Hepatocyte (in vitro differentiated cells): ENCODE measurements at places on chromosomes 11 and 22.
A peak's percentile ranks its signal among the peaks of the same experiment; 100 is the strongest.

DNA sequence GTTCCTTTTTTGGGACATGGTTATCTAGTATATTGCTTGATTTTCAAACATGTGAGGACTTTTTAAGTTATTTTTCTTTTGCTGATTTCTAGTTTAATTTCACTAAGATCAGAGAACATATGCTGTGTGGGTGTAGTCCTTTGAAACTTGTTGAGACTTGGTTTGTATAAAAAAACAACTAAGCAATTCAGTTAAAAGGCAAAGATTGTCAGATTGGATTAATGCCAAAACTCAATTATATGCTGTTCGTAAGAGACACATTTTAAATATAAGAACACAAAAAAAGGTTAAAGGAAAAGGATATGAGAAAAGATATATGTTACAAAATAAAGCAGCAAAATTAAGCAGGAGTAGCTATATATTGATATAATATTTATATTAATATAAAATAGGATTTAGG is 17.8 kb upstream of the RRM1 start:
- no peak for DNase-seq

- peak; percentile 28 for DNase-seq
Observed at GRCh38 chr22:44180706-44181032, at the start of gene PARVG. PARVG (plus strand) TSS chr22:44180925; CDS start chr22:44183330, 2,405 bp downstream.

DNA sequence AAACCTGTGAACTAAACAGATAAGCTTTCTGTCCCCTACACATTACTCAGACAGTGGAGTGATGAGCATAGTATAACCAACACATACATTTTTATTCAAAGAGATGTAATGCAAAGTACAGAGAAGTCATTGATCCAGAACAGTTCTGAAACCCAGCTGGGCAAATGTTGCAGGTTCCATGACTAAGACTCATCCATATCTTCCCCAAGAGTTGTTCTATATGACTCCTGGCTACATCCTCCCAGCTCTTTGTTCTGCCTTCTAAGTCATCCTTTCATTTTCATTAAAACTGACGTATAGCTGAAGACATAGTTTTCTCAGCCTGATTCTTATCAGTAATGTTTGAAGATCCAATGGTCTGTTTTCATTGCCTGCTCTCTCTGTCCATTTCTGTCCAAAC is 47.3 kb downstream of the PLAAT5 start:
- no peak for DNase-seq

GRCh38 chr11:64443001-64443400 is 84.0 kb downstream of the RPS6KA4 start:
- DNase-seq = no peak

DNA sequence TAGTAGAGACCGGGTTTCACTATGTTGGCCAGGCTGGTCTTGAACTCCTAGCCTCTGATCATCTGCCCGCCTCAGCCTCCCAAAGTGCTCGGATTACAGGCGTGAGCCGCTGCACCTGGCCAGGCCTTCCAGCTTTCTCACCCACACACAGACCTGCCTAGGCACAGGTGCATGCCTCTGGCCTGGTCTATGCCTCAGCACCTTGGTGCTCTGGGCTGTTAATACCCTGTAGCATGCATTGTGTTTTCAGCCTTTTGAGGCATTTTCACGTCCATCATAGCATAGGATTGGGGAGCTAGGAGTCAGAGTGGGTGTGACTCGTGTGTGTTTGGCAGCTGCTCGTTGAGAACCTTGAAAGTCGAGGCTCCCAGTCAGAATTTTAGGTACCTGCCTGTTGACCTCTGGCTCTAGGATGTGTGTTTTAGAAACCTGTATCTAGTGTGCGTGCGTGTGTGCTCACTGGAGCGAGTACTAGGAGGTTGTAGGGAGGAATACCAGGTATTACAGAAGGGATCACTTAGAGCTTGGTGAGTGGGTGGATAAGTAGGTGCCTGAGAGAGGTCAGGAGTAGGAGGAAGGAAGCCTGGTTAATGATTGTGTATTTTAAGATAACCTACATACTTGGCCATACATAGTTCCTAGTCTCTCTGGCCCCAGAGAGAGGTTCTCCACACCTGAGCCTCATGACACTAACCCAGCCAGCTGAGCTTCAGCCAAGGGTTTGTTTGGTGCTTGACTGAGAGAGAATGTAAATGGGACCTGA is 20.0 kb downstream of the CRKL start:
- DNase-seq = peak; percentile 57
